ENCODE measurements at places on chromosomes 5 and 9.

DNA sequence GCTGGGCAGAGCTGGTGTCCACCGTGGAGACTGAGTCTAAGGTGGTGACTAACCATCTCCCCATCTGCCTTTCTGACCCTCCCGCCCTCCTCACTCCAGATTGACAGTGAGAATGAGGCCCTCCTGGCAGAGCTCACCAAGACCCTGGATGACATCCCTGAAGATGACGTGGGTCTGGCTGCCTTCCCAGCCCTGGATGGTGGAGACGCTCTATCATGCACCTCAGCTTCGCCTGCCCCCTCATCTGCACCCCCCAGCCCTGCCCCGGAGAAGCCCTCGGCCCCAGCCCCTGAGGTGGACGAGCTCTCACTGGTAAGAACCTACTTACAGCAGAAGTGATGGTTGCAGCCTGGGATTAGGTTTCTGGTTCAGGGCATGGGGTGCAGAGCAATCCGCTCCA is 96.5 kb downstream of the PPARGC1B start:
- no peak for DNase-seq

GRCh38 chr9:137007108-137007815 is 10.9 kb upstream of the CLIC3 start:
- no peak for DNase-seq

DNA sequence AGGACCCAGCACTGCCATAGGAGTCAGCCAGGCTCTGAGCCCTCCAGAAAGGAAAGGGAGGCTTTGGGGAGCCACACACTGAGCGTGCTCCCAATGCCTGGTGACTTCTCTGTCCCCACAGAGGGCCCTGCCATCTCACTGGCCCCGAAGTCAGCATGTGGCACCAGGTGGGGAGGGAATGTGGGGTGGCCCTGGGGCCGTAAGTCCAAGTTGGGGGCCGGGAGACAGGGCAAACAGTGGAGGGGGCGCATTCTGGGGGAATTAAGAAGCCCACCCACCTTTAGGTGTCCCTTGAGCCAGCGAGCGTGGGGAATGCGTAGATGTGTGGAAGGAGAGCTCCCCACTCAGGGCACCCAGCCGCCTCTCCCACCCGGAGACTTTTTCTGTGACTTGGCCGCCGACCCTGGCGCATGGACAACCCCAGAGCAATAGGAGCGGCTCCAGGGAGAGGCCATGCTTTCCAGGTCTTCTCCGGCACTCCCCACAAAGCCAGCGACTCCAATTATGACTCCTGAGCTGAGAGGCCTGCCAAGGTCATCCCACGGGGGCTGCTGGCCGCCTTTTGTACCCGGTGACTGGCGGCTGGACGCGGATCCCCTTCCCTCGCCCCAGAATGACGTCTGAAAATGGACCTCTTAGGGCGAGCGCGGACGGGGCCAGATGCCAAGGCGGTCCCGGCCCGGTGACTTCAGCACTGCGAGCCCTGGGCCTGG is 9.8 kb downstream of the IRX1 start:
- no peak for DNase-seq

GRCh38 chr5:54520438-54520846 is 2.9 kb downstream of the SNX18 start:
- peak; percentile 51 for DNase-seq

- DNase-seq: no peak
Measured at GRCh38 chr9:18452276-18452675, 21.7 kb upstream of the ADAMTSL1 start.

DNA sequence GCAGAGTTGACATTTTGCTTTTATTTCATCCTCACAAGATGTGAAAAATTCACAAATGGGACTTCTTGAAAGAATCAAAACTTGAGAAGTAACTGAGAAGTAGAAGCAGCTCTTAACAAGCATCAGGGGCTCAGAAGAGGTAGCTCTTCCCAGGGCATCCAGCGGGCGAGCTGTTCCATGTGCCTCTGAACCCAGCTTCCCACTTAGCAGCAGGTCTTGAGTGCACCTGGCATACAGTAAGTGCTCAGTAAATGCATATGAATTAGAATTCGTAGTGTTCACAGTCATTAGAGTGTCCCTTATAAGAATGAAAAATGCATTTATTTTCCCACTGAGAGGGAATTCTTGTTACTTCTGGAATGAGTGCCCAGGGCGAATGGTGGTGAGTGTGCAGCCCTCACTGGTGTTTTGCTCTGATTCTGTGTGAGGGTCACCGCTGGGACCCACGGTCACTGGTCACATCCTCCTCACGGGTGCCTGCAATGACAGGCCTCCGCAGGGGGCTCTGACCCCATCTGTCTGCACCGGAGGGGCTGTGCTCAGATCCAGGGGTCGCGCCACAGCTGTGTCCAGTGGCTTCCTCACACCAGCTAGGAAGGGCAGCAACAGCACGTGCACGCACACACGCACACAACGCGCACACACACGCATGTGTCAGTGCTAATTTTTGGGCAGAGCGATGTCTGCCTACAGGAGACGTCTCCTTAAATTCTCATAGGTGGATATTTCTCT is 26.9 kb downstream of the EXOC3 start:
- no peak for DNase-seq

DNA sequence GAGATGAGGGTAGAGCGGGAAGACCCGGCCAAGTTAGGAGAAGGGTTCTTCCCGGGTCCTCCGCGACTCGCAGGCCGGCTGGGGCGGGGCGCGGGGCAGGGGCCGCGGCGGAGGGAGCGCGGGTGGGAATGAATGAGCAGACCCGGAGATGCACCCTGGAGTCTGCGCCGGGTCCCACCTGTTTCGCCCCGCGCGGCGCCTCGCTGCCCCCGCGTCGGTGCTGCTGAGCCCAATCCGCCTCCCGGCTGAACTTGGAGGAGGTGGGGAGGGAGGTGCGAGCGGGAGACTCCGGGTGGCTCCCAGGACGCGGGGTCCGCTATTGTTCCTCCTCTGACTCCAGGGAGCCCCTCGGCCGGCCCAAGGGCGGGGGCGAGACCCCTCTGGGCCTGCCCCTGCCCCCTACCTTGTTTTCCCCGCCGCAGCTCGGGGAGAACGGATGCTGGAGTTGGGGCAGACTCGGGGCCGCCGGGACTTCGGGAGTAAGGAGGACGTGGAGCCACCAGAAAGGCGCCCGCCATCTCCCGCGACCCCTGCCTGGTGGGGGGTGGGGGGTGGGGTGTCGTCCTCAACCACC is 659 bp downstream of the RAI14 start:
- DNase-seq: no peak

GRCh38 chr5:175206669-175207068 is 237.3 kb downstream of the DRD1 start:
- DNase-seq: no peak

DNA sequence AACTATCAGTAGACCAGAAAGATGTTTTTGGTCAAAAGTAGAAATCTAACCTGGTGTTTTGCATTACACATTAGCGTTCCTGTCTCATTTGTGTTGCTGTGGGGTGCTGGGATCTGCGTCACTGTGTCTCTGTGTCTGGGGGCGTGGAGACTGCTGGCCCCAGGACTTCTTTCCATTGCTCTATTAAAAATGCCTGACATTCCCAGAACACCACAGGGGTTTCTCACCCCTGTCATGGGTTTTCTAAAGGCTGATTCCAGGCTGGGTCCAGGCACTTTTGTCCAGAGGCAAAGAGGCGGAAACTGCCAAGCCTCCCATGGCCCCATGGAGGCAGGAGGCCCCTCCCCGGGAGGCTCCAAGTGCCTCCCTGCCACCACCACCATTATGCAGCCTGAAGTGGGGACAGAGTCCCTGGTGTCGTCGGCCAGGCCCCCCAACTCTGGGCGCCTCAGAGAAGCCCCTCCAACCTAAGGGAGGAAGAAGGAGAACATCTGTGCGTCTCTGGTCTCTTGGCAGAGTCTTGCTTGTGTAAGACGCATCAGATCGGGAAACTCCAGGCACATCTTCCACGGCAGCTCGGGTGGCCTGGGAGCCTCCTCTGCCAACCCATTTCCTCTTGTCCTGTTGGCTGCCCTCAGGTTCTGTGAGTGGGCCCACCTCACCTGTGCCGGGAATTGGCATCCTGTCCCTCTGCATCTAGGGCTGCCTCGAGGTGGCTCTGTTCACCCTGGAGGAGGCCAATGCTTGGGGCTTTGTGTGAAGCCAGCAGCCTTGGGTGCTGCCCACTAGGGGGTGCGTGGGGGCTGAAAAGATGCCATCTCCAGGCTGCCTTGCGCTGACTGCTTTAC is 13.8 kb upstream of the PLEKHG4B start:
- no peak for DNase-seq

GRCh38 chr5:13359344-13359743 is 585.1 kb downstream of the DNAH5 start:
- DNase-seq: peak; percentile 82

DNA sequence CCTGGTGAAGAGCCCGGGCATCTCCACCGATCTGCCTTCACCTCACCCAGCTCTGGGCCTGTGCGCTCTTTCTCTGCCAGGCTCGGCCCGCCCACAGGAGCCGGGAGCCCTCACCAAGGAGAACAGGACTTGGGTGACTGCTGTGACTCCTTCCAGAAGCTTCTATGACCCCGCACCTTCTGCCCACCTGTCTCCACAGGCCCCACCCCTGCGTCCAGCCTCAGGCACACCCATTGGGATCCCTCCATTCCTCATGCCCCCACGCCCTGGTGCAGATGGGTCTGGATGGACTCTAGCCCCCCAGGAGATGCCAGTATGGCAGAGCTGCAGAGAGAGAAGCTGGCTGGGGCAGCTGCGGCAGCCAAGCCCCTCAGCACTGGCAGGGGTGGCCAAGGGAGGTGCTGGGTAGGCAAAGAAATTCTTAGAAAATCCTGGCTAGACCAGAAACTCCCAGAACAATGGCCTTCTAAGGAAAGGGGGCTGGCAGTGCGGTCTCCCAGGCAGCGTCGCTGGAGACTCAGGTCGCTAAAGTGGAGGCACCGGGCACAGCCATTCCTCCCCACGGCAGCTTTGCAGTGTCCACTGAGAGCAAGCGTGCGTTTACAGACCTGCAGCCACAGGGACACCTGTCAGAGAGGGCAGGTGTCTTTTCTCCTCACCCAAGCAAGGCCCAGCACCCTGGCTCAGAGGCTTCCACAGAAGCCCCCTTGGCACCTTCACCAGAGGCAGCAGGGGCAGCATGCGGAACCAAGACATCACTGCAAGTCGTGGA is 17.3 kb downstream of the LPCAT1 start:
- DNase-seq: no peak

DNA sequence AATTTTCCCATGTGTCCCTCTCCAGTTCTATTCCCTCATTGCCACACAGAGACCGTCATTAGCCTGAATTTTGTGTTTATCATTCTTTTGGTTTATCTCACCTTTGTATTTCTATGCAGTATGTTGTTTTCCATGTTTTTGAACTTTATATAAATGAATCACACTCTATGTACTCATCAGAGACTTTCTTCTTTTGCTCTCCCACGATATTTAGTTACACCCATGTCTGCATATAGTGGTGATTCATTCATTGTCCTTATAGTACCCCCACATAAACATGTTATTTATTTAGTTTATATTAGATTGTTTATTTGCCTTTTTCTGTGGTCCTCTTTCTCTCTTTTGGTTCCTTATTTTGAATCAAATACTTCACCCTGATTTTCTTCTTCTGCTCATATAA is 199.7 kb downstream of the FSTL4 start:
- DNase-seq: no peak

DNA sequence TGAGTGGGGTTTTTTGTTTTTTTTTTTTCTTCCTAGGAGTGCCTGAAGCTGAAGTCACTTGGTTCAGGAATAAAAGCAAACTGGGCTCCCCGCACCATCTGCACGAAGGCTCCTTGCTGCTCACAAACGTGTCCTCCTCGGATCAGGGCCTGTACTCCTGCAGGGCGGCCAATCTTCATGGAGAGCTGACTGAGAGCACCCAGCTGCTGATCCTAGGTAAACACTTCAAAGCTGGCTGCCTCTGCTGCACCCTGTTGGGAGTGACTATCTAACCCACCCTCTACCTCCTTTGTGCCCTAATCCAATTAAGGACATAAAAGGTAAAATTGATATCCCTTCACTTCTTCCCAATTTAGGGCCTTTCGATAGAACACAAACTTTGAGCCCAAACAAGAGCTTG is 206.8 kb downstream of the SAXO1 start:
- no peak for DNase-seq

- DNase-seq: no peak
Measured at GRCh38 chr9:136795000-136795348, 1.2 kb upstream of the CCDC183 start.

GRCh38 chr5:6818594-6819511 is 105.6 kb downstream of the TENT4A start:
- no peak for DNase-seq

- no peak for DNase-seq
Measured at GRCh38 chr5:91271999-91272398, 111.1 kb downstream of the ARRDC3 start.

DNA sequence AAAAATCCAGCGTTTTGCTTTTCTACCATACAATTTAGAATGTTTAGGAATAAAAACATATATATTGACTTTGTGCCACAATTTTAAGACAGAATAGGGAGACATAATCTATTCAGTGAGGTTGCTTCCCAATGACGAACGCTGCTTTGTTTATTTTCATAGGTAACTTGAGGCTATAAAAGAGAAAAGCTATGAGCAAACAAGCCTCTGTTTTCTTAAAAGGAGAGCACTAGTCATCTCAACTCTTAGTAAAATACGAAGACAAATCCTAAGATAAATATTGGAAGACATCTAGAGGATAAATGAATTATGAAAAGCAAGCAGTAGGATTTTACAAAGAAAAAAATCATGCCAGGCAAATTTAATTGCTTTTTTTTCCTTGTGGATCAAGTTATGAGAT is 363.6 kb downstream of the ANXA1 start:
- no peak for DNase-seq

- DNase-seq: no peak
Measured at GRCh38 chr5:151659001-151659754, 27.5 kb downstream of the SPARC start.

DNA sequence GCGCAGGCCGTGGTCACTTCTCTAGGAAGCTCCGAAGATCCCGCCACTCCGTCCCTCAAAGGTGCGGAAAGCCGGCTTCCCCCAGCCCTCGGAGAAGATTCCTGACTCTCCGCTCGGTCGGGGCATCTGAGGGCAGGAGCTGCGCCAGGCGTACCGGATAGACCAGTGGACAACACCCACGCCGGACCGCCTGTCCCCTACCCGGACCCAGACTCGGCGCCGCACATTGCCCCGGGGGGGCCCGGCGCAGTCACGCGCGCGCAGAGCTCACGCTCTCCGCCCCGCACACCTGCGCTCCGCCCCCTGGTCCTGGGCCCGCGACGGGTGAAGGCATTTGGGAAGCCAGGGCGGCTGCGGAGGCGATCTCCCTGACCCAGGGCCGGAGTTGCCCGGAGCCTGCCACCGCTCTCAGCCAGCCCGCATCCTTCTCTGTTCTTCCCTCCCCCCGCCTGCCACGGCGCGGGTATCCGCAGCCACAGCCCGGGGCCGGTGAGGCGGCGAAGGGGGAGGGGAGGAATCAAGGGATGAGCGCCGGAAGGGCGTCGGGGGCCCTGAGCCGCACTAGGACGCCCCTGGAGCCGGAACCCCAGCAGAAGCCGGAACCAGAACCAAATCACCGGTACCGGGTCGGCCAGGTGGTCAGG is 448 bp downstream of the RELL2 start:
- no peak for DNase-seq

DNA sequence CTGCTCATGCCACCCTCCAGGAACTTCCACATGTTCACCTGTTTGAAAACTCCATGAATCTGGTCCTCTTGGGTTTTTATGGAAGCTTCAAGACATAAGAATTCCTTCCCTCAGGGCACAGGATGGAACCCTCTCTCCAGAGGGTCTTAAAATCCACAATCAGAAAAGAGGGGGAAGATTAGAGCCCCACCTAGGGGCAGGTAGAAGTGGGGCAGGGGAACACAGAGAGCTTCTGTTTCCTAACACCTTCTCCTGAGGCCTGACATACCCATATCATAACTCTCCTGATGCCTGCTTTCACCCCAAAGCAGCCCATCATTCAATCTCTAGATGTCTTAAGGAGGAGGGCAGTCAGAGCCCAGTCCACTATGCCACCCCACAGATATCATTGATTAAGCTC is 1087.7 kb upstream of the ARRDC3 start:
- no peak for DNase-seq

- DNase-seq: no peak
Measured at GRCh38 chr5:14213253-14213652, 70.1 kb downstream of the TRIO start.

Data from foreskin keratinocyte (primary cell).